ENCODE measurements at places on chromosomes 1 and 21.
A peak's percentile ranks its signal among the peaks of the same experiment; 100 is the strongest.

DNA sequence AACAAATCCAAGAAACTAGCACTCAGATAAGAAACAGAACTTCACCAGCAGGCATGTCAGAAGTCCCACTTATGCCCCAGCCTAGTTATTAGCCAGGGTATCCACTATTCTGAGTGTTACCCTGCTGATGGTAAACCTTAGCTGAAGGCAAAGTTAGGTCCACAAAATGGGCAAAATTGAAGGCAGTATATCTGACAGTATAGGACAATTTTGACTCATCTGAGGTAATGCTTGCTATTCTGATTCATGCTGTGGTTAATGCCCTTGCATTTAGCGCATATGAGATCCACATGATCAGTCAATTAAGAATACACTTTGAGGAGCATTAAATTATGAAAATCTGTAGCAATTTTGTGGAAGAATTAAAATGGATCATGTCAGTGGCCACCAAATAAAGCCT, 15.1 kb downstream of the IFI44 start:
- ATAC-seq, result no peak

DNA sequence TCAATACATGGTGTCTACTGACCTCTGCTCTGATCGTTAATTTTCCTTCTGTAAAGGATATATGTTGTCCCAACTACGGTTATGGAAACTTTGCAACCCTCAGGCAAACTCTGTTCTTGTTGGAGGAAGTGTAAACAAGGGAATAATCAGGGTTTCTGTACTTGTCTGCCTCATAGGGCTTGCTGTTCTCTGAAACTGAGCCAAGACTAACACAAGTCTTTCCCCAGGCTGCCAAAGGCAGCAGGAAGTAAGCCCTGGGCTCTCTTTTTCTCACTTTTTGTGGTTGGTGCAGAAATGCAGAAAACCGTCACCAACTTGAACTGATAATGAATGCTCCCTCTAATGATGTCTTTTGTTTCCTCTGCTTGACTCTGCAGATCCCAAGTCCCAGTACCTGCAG, 7.6 kb downstream of the CYP4X1 start:
- ATAC-seq, result no peak

- ATAC-seq, result no peak
Observed at GRCh38 chr21:31686272-31686915, 26.9 kb downstream of the SOD1 start.

DNA sequence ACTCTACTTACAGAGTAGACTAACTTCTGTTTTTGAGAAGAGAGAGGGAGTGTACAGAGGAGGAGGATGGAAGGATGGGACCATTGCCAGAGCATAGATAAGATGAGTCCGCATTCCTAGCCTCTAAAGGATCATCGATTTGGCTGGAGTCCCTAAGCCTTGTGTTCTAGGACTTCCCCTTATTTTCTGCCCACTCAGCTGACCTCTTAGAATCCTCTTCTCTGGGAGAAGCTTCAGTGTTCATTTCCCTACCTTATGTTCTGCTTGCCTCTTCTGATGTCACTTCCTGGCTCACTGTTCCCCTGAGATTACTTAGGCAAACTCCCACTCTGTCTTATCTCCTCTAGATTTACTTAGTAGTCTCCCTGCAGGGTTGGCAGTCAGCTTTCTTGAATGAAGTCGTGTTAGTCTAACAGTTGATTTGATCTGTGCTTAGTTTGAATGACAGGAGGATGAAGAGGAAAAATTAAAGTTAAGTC, 156.7 kb downstream of the SYT2 start:
- peak; percentile 11 for ATAC-seq

DNA sequence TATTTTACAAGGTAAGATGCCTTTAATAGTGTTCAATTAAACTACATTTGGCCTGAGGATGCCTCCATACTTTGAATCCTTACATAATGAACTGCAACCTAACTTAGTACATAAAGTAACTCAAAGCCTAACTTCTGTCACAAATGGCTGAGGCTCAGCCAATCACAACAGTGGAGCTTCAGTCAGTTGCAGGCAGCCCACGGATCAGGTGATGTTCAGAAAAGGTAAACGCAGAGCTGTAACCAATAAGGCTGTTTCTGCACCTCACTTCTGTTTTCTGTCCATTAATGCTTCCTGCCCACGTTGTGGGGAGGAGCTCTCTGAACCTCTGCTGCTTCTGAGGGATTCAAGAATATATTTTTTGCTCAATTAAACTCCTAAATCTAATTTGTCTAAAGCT, 94.8 kb upstream of the KIAA0040 start:
- no peak for ATAC-seq

DNA sequence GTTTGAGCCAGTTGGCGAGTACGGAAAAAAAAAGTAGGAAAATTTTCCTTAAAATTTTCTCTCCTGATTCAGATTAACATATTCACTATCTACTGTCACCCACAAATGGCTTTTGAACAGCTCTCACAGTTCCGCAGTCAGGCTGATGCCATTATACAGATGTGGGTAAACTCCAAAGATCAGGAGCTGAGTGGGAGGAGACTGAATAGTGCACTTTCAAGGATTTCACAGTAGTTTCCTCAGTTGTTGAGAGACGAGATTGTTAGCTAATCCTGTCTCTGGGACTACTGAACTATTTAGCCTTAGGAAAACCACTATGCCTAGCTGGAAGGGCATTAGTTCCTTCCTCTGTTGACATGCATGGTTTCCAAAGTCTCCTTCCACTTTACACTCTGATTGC, 3.2 kb upstream of the DISP1 start:
- no peak for ATAC-seq

DNA sequence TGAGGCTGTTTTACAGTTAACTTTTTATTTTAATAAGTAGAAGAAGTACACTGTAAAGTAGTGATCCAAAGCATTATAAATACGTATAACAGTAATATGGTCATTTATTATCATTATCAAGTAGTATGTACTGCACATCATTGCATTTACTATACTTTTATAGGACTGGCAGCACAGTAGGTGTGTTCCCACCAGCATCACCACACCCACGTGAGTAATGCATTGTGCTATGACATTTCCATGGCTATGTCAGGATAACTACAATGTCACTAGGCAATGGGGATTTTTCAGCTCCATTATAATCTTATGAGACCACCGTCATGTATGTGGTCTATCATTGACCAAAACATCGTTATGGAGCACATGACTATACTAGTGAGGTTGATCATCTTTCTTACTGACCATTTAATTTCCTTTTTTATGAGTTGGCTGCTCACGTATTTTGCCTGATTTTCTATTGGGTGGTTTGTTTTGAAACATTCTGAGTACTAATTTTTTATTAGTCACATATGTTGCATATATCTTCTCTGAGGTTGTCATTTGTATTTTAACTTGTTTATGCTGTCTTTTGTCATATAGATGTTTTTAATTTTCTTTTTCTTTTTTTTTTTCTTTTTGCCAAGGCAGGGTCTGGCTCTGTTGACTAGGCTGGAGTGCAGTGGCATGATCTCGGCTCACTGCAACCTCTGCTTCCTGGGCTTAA, 25.3 kb upstream of the SHCBP1L start:
- ATAC-seq, result no peak

GRCh38 chr1:209363112-209363511, 220.4 kb upstream of the CAMK1G start:
- no peak for ATAC-seq

GRCh38 chr1:40162753-40163441, 1.7 kb downstream of the RLF start:
- no peak for ATAC-seq

- ATAC-seq, result no peak
Observed at GRCh38 chr1:203265541-203265940, 36.1 kb upstream of the CHIT1 start.

- ATAC-seq, result no peak
Observed at GRCh38 chr1:82830690-82831380, 1030.1 kb downstream of the ADGRL2 start.

DNA sequence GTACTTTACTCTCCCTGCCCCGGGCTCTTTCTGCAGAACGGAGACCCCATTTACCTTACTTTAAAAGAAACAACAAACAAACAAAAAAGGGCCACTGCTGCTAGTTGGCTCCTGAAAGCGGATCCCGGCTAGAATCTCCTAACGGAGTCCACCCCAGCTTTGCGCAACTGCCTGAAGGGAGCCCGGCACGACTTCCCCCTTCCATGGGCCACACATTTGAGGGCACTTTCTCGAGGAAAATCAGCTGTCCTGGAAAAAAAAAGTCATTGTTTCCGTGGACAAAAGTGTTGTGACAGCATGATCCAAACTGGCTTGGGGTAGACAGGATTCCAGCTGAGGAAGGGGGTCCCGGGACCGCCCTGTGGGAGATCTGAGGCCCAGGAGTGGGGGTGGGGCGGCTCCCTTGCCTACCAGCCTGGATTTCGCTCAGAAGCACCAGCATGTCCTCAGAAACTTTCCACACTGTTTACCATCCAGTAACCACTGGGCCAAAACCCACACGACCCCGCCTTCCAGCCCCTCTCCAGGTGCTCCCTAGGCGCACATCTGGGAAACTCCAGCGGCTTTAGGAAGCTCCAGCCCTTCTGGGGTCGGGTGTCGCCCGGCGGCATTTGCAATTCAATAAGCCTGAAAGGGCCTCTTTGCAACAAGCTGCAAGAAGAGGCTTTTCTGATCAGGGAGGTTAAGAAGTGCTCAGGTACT, 4.8 kb downstream of the RIPK4 start:
- peak; percentile 49 for ATAC-seq

GRCh38 chr1:185874246-185874645, 140.1 kb downstream of the HMCN1 start:
- ATAC-seq, result no peak

DNA sequence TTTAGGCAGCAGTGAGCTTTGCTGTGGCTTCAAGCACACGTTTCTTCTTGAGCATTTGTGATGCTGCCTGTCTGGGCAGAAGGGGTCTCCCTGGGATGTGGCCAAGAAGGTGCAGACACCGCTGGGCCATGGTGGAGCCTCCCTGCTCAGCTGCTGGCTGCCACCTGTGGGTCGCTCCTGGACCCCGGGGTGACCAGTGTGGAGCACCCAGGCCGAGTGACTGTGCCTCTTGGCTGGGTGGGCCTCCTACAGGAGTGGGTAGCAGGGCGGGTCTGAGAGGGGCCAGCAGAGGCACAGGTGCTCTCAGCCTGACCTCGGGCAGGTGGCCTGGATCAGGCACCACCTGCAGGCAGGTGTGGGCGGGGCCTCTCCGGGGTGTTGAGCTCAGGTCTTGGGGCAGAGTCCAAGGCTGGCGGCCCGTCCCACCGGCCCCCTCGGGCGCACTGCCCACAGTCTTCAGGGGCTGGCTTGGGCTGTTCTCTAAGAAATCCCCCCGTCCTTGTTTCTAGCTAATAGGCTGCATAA, 42.0 kb upstream of the COL6A1 start:
- ATAC-seq, result no peak

- no peak for ATAC-seq
Observed at GRCh38 chr1:30489737-30490389, 233.5 kb downstream of the MATN1 start.

DNA sequence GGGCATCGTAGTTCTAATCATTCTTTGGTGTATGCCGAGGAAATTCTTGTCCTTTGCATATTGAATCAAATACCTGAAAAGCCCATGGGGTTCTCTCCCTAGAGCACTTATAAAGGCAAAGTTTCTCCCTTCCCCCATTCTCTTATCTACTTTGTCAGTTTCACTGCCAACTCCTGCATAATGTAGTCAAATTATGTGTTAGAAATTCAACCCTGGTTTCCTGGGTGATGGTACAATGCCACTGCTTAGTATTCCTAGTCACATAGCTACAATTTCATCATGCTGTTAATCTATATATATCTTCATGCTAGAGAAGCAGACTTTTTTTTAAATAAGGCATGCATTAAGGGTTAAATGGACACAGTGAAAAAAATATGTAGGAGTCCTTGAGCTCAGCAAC, 119.0 kb downstream of the PDE4B start:
- peak; percentile 88 for ATAC-seq

- no peak for ATAC-seq
Observed at GRCh38 chr1:109917768-109918606, 7.3 kb downstream of the CSF1 start.

GRCh38 chr21:38798481-38798882, 7.2 kb upstream of the ETS2 start:
- peak; percentile 76 for ATAC-seq

GRCh38 chr21:25324666-25325065, 282.6 kb downstream of the MRPL39 start:
- ATAC-seq, result no peak

GRCh38 chr1:90544356-90544755, 172.7 kb downstream of the BARHL2 start:
- no peak for ATAC-seq

DNA sequence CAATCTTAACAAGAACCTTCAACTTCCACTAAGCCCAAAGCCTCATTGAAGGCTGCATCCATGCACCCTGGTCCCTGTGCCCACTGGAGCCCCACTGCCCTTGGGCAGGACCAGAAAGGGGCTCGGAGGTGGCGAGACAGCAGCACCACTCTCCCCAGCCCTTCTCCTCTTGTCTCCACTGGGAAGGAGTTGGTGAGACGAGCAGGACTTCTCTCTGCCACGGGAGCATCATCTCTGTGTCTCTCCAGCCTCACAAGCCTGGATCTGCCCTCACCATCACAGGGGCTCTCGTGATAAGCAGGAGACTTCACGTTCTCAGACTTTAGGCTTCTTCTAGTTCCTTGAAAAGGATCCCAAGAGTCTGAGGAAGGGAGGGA, 7.2 kb upstream of the ETV3L start:
- no peak for ATAC-seq

DNA sequence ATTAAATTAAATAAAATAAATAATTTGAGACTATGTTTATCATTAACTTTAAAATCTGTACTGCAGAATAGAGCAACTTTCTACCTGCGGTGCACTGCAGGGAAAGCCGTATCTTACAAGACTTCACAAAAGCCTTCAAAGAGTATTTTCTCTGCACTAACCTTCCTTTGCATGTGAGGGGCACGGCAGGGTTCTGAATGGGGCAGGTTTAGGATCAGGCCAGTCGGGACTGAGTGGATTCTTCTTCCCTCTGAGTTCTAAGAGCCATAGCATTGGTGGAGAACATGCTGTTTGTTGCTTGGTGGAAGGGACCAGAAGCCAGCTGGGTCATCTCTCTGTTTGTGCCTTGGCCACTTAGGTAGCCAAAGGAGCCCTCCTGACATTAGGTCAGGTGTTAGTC, 55.2 kb upstream of the LGALS8 start:
- no peak for ATAC-seq

DNA sequence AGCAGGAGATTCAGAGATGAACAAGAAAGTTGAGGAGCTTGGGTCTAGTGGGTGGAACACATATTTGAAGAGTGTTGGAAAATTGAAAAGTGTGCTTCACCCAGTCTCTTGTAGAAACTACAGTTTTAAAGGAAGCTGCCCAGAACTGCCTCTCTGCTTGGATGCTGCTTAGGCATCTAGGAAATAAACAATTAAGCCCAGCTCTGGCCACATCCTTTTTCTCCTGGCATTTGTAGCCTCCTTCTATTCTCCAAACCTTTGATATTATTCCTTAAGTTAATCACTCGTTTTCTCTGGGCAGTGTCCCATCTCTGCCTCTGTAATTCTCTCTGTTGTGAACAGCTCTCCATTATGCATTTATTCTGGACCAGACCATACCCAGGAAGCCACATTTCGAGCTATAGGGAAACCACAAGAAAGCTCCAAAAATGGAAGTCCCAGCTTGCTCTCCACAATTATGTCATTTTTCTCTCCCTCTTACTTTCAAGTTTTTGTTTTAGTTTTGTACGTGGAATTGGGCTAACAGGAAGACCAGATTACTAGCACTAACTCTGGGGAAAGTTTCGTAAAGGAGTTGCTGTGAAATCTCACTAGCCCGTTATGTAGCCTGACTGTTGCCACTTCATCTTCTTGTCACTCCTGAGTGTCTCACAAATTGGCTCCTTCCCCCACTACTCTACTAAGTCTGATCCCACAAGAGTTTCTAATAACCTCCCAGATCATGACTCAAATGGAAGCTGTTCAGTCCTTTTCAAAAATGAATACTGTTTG, 102.2 kb downstream of the NTMT2 start:
- no peak for ATAC-seq

- ATAC-seq, result no peak
Observed at GRCh38 chr1:21154717-21155116, 22.0 kb downstream of the EIF4G3 start.
